Stromal cell of bone marrow (primary cell): ENCODE measurements at places on chromosomes 16 and 17.
A peak's percentile ranks its signal among the peaks of the same experiment; 100 is the strongest.

DNA sequence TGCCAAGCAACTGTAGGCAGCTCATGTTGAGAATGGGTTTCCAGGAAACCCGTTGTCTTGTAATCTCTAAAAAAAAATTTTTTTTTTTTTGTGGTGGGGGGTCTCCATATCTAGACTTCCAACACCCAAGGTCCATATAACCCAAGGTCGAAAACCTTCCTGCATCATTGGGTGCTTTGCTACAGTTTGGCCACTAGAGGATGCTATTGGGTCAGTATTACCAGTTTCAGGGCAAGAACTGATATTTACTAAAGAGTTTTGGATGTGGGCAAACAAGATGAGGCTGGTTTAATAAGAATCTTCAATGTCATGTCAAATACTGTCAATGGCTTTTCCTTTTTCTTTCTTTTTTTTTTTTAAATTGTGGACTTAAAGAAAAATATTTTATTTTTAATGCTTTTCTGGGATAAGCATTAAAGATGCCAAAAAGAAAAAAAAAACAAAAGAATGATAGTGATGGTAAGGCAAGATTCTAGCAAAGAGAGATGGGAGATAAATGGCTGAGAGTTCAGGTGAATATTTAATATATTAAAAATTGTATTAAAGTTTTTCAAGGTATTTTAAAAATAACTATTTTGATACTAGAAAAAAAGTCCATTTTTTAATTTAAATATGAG lies 62.2 kb downstream of the DHRS7C start:
- DNase-seq = peak; percentile 24

GRCh38 chr16:50478075-50478772 lies 70.0 kb upstream of the NKD1 start:
- no peak for DNase-seq

- no peak for DNase-seq
Observed at GRCh38 chr16:342455-343213, 9.9 kb downstream of the AXIN1 start.

GRCh38 chr16:69566981-69567680 lies 1.4 kb downstream of the NFAT5 start:
- peak; percentile 9 for DNase-seq

DNA sequence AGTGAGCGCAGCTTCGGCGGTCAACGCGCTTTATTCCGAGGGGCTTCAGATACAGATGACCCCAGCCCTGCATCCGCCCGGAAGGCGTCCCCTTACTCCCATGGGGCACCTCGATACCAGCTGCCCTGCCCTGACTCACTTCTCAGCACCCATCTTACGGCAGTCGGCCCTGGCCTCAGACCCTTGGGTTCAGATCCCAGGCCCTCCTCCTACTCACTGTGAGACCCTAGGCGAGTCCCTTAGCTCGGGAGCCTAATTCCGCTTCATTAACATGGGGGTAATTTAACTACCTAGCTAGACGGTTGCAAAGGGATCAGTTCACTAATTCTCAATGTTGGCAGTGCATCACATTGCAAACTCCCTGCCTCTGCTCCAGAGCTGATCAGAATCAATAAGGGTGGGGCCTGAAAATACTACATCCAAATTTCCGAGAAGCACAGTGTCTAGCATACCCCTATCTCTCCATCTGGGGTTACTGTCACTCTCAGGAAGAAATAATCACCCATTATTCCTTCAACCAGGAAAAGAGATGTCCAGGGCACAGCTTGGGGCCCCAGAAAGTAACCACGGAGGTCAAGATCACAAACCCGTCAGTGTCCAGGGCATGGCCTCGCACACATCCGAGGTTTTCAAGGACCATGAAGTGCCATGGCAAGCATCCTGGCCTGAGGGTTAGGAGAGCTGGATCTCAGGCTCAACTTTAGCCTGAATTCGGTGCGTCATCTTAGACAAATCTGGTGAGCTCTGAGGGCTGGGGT lies 415 bp upstream of the FLOT2 start:
- no peak for DNase-seq

DNA sequence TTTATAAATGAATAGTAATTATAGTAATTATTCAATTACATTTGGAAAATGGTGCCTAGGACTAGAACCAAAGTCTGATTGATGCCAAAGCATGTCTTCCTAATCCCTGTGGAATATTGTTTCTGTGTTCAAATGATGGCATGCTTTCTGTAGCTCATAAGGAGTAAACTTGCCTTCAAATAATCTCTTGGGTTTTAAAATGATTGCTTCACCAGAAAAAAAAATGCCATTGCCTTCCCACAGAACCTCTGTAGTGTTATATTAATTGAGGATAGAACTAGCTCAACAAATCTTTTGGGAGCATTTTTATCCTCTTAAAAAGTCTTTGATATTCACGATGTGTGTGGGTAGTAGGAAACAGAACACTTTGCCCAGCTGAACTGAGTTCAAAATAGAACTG lies 7.7 kb upstream of the TMEM100 start:
- no peak for DNase-seq

DNA sequence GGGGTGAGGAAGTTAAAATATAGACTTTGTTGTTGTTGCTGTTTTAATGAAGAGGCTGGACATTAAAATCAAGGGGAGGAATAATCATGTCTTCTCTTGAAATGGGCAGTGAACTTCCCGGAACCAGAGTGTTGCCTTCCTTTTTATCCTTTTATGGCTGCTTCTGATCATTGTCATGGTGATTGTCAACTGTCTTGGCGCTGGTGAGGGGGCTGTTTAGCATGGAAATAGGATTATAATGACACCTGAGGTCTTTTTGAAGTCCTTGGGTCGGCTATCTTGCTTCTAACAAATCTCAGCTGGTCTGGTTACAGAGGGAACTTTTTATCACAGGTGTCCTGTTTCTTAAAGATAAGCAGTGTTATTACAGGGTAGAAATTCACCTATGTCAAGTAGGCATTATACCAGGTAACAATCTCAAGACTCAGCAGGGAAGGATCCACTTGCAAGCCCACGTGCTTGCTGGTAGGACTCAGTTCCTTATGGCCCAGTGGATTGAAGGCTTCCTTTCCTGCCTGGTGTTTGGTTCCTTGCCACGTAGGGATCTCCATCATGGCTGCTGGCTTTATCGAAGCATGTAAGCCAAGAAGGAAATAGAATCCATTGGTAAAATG lies 349.3 kb downstream of the WWOX start:
- DNase-seq = no peak

- peak; percentile 3 for DNase-seq
Observed at GRCh38 chr17:8887834-8888703, 20.6 kb upstream of the PIK3R6 start.

DNA sequence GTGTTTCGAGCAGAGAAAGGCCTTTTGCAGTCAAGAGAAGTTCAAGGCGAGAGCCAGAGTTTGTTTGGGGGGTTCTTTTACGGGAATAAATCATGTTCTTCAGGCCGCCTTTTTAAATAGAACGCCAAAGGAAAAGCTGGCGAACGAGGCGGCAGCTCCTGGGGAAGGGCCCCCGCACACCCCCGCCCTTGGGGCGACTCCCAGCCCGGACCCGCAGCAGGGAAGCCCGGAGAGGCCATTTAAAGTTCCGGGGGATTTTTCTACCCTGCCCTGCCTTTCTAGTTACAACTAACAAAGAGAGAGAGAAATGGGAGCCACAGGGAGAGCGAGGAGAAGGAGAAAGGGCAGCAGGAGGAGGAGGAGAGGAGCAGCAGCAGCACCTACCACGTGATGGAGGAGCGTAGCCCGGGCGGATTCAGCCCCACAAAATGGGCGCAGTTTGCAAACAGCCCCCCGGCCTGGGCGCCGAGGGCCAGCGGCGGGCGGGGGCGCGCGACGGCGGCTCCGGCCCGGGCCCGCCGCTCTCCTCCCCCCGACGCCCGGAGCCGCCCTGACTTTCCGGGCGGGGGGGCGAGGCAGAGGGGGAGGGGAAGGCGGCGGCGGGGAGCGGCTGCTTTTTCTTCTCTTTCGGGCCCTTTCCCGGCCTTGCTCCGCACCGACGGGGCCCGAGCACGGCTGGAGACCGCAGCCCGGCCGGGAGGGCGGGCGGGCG lies 634 bp downstream of the KANSL1 start:
- DNase-seq = peak; percentile 49

DNA sequence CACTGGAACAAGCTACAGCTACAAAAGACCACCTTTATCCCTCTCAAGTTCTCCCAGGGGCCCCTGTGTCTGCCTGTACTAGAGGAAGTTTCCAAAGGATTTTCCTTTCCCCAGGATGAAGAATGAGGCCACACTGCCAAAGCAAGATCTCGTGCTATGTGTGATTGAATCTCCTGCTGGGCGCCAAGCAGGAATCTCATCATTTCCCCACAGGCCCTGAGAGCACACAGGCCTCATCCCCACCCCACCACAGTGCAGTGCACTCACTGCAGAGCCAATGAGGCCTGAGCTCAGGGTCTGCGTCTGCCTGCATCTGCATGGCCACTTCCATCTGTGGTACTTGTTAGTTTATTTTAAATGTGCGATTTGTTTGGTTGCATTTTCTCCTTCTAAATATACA lies 387.4 kb upstream of the ASIC2 start:
- DNase-seq = no peak

GRCh38 chr17:81116704-81117103 lies 48.6 kb upstream of the PVALEF start:
- no peak for DNase-seq

- no peak for DNase-seq
Observed at GRCh38 chr17:28973425-28973824, 22.1 kb upstream of the PHF12 start.

- no peak for DNase-seq
Observed at GRCh38 chr16:14292051-14292825, 221.1 kb downstream of the MRTFB start.

DNA sequence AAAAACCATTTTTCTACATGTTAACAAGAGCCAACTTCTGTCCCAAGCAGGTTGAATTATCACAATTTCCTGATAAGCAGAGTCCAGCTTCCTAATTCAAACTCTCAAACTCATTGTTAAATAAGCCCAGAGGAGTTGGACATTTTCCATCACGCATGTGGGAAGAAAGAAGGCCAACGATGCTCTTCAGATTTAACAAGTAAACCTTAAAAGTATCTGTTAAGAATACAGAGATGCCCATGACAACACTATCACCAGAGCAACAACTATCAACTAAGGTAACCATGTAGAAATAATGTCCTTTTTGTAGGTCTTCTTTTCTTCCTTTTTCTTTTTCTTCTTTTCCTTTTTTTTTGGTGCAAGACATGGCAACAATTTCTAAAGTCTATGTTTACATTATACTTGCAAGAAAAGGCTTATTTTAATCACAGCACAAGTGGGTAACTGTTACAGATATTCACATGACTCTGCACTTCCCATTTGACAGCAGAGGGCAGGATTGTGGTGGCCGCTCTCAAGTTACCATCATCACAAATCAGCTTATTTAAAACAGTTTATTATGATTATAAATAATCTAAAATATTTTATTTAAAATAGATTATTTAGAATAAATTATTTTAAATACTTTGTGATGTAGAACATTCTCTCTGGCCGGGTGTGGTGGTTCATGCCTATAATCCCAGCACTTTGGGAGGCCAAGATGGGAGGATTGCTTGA lies 35.7 kb upstream of the DHRS7B start:
- DNase-seq = no peak

DNA sequence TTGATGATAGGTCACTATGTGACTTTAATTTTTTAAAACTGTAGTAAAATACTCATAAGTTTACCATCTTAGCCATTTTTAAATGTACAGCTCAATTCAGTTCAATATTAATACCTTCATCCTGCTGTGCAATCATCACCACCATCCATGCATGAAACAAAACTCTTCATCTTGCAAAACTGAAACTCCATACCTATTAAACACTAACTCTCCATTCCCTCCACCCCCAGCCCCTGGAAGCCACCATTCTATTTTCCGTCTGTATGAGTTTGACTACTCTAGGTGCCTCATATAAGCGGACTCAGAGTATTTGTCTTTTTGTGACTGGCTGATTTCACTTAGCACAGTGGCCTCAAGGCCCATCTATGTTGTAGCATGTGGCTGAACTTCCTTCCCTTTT lies 9.4 kb upstream of the CNEP1R1 start:
- DNase-seq = no peak

- no peak for DNase-seq
Observed at GRCh38 chr17:5931616-5932015, 138.6 kb upstream of the WSCD1 start.

DNA sequence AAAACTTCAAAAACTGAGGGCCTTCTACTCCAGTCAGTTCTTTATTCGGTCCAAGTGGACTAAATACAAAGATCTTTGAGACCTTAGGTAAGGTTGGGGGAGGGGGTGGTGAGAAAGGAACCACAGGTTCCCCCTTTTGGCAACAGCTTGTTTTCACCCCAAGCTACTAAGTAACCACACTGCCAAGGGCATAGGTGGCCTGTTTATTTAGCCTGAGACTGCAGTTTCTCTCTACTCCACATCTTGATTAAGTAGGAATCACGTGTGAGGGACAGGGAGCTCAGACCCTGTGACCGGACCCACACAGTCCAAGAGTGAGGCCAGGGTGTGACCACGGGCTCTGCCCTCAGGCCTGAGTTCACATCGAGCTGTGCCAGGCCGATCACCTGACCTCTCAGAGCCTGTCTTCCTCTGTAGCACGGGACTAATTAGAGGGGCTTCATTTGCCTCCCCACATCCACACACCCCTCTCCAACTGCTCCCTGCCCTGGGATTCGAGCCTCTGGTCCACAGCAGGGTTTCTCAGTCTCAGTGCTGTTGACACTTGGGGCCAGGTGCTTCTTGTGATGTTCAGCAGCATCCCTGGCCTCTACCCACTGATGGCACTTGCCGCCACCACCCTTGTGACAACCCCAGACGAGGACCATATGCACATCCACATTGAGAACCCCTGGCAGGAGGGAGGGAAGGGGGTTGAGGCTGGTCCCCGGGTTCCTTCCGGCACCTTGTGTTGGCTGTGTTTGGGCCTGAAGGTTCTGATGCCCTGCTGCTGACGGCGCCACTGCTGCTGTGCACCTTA lies 17.8 kb downstream of the ST6GALNAC2 start:
- DNase-seq = no peak
